Muscle of leg (tissue), 16 donors: ENCODE measurements at places on chromosomes 11 and 22.
A peak's percentile ranks its signal among the peaks of the same experiment; 100 is the strongest.

DNA sequence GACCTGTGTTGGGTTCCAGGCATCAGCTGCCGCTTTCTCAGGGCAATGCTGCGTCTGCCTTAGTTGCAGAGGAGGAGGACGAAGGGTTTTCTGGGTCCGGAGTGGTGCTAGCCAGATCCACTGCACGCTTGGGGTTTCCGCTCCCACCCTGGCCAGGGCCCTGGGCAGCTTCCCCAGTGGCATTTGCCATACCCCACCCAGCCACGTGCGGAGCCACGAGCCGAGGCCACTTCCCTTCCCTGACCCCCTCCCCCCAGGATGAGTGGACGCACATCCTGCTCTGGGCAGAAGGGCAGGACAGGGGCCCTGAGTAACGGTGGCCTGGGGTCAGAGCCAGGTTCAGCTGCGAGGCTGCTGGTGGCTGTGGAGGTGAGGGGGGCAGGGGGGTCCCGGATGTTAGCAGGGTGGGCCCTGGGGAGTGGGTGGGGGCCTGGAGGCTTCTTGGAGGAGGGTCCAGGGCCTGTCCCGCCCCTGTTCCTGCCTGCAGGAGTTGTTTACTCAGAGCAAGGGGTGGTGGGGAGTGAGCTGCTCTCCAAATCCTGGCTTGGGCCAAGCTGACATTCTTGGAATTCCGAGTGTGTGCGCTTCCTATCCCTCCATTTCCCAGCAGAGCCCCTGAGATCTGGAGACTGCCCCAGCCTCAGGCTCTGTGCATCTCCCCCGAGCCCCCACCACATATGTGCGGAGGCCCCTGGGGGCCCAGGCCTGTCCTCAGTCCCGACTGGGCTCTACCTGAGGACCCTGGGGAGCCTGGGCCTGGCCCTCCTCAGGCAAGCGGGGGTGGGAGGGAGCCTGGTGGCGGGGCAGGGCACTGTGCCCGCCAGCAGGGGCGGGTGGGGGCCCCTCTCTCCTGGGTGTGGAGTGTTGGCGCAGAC lies 1.4 kb downstream of the TSPAN4 start:
- DNase-seq: peak; percentile 97

DNA sequence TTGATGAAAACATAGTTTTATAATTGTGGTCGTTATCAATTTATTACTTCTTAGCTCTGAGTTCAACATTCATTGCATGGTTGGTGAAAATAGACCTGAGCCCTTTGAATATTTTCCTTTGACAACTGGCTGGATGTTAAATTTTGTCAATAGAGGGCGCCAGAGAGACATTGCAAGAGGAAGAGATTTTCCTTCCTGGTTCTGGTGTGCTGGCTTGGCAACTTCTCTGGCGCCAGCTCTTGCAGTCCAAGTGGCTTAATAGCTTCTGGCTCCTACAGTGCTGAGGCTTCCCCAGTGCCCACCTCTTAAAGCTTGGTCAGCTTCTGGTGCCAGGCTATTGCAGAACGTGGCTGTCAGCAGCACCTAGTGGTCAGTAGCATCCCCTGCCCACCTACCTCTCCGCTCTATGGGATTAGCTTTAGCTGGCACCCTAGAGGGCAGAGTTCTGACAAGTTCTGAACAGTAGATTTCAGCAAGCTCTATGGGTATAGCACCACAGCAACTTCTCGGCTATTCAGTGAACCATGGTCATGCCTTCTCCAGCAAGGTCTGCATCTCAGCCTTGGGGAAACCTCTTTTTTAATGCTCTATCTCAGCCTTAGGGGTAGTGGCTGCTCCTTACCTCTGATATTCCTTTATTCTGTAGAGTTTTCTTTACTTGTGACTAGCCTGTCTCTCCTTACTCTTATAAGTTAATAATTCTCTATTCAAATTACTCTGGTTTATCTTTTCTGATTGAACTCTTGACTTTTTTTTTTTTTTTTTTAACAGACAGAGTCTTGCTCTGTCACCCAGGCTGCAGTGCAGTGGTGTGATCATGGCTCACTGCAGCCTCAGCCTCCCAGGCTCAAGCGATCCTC lies 59.4 kb downstream of the ACER3 start:
- DNase-seq: peak; percentile 89

DNA sequence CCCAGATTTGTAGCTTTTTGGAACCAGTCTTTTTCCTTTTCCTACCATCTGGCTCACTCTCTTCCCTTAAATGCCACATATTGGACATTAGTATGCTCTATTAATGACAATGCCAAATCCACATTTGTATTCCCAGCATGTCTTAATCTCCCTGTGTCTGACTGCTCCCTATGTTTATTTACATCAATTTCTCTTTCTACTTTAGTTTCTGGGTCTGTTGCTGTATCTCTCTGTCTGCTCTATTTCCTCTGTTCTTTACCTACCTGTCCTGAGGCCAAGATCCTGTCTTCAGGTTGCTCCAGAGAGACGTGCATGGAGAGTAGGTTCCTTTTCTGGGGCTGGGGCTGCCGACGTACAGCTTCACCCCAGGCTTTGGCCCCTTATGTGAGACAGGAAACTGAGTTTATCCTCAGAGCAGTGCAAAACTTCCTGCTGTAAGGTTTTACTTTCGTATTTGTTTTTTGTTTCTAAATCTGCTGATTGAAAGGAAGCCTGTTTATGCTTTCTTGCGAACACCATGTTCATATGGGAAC lies 25.6 kb downstream of the OR2AG2 start:
- DNase-seq: peak; percentile 52

- DNase-seq: peak; percentile 23
These were observed 770 bp upstream of the TSG101 start for GRCh38 chr11:18527512-18527911.

- DNase-seq: no peak
These were observed 15.0 kb downstream of the MRTFA start for GRCh38 chr22:40621309-40622151.

DNA sequence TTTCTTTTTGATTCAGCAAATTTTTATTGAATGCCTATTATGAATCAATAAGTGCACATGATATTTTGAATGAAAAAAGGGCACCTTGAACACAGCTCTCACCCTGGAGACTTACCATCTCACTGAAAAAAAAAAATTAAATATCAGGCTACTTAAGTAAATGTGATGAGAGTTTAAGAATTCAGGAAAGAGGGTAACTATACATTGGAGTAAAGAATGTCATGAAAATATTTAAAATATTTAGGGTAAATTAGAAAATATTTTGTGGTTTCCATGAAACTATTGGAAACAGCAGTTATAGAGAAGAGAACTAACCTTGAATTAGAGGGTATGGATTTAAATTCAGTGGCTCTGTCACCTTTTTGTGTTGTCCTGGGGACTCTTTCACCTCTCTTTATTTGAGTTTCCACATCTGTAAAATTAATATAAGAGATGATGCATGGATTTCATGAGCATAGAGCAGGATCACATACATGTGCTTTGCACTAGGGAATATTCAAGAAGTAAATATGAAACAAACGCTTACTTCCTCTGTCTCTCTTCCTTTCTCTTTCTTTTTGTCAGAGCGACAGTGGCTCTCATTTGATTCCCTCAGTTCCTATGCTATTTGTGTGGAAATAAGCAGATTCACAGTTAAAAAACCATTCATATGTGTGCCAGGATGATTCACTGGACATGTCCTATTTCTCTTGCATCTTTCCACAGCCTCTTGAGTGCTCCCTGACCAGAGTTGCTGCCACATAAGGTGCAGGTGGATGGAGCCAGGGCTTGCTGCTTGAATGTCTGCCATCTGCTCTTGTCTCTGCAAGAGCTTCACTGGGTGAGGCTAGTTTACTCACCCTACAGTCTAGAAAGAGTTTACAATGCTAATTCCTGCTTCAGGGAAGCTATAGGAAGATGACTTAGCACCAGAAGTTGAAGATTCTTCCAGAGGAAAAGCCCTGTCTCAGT lies 533.1 kb downstream of the ETS1 start:
- no peak for DNase-seq

DNA sequence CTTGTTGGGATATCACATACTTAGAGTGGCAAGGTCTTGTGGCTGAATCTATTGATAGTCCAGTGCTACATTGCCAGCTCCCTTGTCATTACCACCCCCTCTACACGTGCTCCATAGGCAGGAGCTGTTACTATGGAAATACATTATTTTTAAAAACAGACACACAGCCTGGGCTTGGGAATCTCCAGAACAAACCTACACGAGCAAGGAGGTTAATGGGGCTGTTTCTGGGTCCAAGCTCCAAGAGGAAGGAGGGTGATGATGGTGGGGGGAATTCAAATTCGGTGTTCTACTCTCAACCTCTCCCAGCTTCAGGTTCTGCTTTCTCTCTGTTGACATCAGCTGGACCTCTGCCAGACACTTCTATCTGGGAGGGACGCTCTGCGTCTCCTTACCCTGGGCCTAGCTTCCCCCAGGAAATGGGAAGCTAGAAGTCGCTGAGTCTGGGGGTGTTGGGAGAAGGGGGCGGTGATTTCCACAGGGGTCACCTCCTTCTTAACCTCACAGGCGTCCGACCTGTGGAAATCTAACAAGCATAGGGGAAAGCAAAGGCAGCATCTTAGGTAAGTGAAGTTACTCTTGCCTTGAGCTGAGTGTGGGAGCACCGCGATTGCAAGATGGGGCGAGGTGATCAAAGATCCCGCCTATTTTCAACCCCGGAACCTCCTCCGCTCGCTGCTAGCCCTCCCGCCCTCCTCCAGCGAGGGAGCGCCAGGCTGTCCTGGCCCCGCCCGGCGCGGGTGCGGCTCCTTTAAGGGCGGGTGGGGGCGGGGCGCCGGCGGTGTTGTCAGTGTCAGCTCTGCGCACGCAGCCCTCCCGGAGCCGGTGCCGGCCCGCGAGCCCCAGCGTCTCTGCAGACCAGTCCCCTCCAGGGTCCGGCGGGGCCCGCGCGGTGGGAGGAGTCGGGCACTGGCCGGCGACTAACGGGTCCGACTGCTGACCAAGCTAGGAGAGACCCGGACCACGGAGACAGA lies at the start of gene C2CD2L:
Gene C2CD2L, plus strand, starts transcription at position 781 of the 974 bp plus-strand sequence. CDS start 398 bp downstream, outside the sequence.
- peak; percentile 96 for DNase-seq
